ENCODE measurements at places on chromosomes 16 and 17.

- no peak for DNase-seq
Observed at GRCh38 chr17:6498901-6499540, 54.8 kb downstream of the PIMREG start.

DNA sequence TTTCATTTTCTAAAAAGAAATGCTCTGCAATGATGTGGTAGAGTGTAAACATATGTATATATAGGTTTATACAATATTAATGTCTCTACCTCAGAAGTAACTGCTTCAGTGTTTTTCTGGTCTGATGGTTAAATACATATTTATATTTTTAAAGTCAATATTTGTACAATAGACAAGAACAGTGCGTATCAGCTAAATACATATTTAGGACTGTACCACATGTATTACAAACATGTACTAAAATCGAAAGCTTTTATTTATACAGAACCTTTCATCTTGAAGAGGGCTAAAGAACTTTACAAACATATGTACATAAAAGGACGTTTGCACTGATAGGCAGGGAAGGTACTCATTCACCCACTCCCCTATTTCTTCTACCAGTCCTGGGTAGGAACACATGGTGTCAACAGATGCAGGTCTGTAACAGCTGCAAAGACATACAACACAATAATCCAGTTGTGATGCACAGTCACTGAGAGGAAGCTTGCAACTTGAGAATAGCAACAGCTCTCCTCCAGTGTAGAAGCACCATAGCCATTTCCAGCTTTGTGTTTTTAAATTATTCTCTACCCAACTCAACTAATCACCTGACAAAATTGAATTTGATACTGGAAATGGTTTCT, 206.9 kb upstream of the C17orf78 start:
- DNase-seq = no peak

- no peak for DNase-seq
Observed at GRCh38 chr17:73976676-73977521, 226.6 kb upstream of the RPL38 start.

- DNase-seq = no peak
Observed at GRCh38 chr17:67624886-67625656, 92.7 kb upstream of the NOL11 start.

DNA sequence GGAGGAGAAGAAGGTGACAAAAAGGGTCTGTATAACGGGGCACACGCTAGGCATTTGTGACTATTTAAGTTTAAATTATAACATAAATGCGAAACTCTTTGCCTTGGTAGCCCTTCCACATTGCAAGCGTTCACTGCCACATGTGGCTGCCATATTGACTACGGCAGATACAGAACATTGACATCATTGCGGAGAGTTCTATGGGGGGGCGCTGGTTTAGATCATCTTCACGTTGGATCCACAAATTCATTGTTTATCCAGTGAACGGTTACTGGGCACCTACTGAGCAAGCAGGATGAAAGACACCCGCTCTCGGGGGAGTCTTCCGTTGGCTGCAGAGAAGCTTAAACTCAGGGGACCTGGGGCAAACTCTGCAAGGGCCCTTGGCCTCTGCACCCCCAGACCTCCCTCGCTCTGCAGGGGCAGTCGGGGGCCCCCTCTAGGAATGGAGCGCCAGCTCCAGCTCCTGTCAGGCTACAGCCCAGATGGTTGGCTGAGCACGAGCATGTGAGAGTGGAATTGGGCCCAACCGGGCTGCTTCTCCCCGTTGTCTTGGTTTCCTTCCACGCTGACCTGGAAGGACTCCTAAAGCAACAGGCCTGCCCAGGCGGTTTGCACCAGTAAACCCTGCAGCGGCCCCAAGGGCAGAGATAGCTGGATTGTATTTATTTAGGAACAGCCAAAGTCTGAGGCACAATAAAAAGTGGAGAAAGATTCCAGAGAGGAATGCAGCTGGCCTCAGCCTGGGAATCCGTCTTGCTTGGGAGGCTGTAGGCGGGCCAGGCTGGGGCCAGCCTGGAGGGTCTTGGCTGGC, 172.2 kb downstream of the SEC14L1 start:
- DNase-seq = peak; percentile 91

GRCh38 chr16:80317599-80318037, 223.2 kb upstream of the DYNLRB2 start:
- DNase-seq = no peak

GRCh38 chr17:78351449-78352006, 8.3 kb downstream of the SOCS3 start:
- DNase-seq = peak; percentile 99

DNA sequence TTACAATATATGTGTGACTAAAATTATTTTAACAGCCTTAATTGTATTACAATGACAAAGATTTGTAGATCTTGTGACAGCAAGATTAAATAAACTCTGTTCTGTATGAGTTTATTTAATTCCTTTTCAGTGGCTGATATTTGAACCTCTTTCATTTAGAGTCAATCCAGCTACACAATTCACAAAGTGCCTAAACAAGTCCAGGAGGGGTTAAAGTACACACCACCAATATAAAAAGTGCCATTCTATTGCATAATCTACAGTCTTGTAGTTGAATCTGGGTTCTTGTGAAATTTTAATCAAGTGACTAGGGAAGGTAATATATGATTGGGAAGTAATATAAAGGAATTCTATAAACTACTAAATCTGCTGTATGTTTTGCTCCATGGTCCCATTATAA, 3.9 kb upstream of the NFAT5 start:
- peak; percentile 37 for DNase-seq

DNA sequence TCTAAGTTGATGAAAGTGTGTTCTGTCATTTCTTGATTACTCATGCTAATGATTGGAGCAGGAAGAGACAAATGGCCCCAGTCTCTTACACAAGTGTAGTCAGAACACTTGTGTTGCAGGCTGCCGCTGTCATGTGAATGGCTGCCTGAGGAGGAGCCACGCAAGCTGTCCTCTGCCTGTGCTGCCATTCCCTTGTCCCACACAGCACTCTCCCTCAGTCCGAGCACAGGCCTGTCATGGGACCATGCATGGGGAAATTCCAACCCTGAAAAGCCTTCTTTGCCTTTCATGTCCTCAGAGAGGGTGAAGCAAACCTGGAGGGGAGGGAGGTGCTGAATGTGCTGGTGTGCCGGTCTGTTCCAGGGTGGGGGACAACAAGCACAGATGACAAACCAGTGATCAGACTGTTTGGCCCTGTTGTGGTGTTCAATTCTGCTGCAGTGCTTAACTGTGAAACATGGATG, 109.4 kb downstream of the MRTFB start:
- DNase-seq = no peak

GRCh38 chr16:69204172-69204571, 17.2 kb downstream of the SNTB2 start:
- no peak for DNase-seq

GRCh38 chr17:65556910-65557348, 4.5 kb downstream of the AXIN2 start:
- no peak for DNase-seq

DNA sequence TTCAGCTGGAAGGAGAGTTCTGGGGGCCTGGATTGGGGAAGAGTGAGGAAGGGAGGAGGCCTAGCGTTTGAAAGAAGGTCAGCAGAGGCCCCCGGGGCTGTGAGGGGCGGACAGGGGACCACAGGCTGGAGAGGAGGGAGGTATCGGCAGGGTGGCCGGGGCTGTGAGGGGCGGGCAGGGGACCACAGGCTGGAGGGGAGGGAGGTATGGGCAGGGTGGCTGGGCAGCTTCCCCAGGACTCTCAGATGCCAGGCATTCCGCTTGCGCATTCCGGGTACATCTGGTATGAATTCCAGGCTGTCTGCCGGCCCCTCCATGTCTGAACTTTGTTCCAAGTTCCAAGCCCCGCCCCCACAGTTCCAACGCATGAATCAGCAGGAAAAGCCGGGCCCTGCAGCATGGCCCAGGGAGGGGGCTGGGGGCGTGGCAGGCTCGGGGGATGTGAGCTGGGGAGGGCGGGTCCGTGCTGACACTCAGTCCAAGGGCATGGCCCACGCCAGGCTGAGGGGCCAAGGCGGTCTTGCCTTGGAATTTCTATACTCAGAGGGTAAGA, 4.3 kb upstream of the TLCD2 start:
- DNase-seq = peak; percentile 100

GRCh38 chr17:77410470-77410869, 269.7 kb downstream of the SEC14L1 start:
- DNase-seq = no peak

GRCh38 chr17:61139219-61139618, 260.4 kb upstream of the TBX2 start:
- DNase-seq = peak; percentile 64

- DNase-seq = peak; percentile 72
Observed at GRCh38 chr17:41010441-41010840, 1.5 kb upstream of the KRTAP3-1 start.

DNA sequence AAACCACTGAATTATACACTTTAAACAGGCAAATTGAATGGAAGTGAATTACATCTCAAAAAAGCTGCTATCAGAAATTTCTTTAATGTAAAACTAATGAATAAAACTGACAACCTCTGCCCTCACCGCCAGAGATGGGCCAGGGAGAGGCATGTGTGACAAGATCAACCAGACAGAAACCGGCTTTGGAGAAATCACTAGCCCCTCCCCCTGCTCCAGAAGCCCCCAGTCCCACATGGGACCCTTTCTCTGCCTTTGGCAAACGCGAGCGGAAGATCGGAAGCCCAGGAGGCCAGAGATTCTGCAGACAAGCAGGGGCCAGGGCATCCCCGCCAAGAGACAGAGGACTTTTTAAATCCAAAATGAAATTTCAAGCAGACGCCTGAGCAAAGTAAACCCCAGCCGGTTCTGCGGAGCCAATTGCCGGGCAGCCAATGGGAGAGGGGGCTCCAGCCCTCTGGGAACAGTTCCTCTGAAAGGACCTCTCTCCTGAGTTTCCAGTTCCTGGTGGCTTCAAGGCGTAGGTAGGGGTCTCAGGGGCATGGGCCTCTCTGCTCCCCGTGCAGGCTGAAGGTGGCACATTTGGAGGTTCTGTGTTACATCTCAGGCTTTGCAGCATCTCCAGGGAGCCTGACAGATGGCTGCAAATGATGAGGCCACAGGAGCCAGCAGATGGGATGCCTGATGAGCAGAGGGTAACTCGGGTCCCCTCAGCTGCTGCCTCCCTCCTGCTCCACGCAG, 118.1 kb downstream of the GSG1L start:
- DNase-seq = no peak

- no peak for DNase-seq
Observed at GRCh38 chr17:15466131-15466530, 1.3 kb downstream of the CDRT4 start.

- no peak for DNase-seq
Observed at GRCh38 chr17:51230306-51230705, 29.5 kb downstream of the MBTD1 start.

- DNase-seq = no peak
Observed at GRCh38 chr16:20727181-20727580, 14.4 kb downstream of the THUMPD1 start.

DNA sequence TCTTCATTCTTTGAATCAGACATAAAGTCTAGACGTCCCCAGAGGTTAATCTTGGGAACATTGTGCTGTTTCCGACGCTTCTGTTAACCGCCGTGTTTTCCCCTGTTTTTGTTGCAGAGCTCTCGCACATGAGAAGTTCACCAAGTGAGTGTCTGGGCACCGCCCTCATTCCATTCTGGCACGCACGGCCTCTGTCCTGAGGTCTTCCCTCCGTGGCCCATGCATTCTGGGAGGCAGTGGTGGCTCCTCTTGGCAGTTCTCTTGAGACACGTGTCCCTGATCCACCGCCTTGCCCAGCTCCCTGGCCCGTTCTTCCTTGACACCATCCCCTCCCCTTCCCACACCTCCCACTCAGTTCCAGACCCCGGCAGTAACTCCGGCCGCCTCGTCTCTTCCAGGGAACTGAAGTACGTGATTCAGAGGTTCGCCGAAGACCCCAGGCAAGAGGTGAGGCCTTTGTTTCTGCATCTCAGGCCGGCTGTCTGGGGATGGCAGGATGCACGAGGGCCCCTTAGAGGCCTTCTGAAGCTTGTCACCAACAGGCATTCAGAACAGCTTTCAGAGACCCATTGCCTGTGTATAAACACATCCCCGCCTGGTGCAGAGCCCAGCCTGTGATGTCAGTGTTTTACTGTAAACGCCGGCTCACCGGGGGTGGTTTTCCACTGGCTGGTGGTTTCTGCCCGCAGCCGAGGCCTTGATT, 85.9 kb upstream of the PLCG2 start:
- DNase-seq = no peak

- DNase-seq = peak; percentile 92
Observed at GRCh38 chr17:67260170-67260987, 15.4 kb upstream of the HELZ start.

- DNase-seq = peak; percentile 92
Observed at GRCh38 chr16:70706948-70707465, 21.2 kb upstream of the MTSS2 start.

DNA sequence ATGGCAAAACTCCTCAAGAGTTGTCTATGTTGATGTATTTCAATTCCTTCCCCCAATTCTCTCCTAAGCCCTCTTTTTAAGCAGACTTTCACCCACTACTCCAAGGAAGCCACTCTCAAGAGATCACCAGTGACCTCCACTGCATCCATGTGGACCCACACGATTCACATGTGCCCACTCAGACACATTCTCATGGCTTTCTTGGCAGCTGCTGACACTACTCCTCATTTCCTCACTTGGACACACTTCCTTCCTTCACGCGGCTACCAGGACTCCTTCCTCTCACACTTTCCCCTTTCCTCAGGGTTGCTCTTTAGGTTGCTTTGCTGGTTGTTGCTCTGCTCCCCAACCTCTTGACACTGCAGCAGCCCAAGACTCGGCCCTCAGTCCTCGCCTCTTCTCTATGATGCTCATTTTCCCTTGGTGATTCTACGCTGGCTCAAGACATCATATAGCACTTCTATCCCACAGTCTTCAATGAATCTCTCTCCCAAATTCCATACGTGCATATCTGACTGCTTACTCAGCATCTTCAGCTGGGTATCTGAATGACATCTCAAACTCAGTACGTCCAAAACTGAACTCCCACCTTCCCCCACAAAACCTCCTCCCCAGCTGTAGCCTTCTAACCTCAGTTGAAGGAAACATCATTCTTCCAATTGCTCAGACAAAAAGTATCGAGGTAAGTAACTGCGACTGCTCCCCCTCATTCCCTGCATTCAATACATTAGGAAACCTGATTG, 28.2 kb downstream of the HELZ start:
- DNase-seq = no peak

DNA sequence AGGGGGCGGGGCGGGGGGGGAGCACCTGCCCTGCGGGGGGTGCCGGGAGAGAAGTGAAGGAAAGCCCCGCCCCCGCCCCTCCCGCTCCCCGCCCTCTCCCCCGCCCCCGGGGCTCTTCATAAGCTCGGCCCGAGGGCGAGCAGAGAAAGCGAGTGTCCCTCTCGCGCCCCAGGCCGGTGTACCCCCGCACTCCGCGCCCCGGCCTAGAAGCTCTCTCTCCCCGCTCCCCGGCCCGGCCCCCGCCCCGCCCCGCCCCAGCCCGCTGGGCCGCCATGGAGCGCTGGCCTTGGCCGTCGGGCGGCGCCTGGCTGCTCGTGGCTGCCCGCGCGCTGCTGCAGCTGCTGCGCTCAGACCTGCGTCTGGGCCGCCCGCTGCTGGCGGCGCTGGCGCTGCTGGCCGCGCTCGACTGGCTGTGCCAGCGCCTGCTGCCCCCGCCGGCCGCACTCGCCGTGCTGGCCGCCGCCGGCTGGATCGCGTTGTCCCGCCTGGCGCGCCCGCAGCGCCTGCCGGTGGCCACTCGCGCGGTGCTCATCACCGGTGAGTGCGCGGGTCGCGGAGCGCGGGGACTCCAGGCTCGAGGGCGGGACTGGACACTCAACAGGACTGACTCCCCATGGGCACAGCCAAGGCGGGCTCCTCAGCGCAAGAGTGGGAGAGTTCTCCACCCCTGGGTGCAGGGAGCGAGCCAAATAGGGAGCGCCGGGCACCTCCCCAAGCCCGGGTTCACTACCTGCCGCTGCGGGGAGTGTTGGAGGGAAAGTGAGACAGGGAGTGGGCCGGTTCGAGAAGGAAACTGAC, at the start of gene HSD11B2:
Gene HSD11B2 (plus strand): TSS at position 145 of the 798 bp plus-strand sequence. CDS start 128 bp downstream, at position 273.
- peak; percentile 82 for DNase-seq
